Activated naive CD4-positive, alpha-beta T cell treated with anti-CD3 and anti-CD28 coated beads, Interleukin-2, amount 10 ng/mL, durations not matched to agents 7 days and 5 days (primary cell): ENCODE measurements at places on chromosomes 4 and X.

- no peak for DNase-seq
These were observed 36.6 kb upstream of the PTPN13 start for GRCh38 chr4:86557526-86557925.

- DNase-seq: no peak
These were observed 62.7 kb downstream of the GAB1 start for GRCh38 chr4:143399113-143399949.

- DNase-seq: no peak
These were observed 25.6 kb upstream of the MTM1 start for GRCh38 chrX:150542846-150543229.

DNA sequence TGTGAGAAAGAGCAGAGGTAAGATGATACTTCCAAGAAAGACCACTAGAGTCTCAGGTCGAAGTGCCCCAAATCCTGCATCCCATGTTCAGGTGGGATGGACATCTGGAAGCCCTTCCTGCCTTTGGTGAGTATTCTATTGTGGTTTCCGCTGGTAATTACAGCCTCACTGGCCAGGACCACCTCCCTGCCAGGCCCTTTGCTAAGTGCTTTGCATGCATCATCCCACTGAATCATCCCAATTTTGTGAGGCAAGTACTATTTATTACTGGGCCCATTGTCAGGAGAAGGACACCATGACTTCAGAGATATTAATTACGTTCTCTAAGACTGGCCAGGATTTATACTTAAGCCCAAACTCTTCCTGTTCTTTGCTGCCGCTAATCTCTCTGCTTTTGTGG is 10.7 kb upstream of the PASD1 start:
- no peak for DNase-seq

- DNase-seq: no peak
These were observed 412.6 kb upstream of the NDST3 start for GRCh38 chr4:117621673-117622072.

DNA sequence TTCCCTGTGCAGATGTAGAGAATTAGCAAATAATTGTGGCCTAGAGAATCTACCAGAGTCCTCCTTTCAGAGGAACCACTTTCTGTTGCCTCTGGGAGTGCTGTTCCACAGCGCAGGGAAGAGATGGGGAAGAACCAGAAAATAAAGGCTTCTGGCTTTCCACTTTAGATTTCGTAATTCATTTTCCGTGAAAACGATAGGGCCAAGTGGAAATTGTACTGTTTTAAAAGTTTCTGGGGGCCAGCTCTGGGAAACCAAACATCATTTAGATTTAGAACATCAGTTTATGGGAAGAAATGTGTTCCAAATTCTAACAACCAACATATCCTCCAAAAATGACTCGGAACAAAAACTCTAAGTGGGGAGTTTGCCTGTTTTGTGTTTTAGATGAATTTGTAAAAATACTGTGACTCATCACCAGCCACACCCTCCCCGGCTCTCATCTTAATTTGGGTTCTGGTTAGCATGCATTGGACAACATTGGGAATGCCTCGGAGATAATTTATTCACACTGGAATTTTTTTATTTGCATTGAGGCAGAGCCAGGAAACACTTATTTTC is 65.2 kb upstream of the LNX1 start:
- DNase-seq: no peak

GRCh38 chr4:41644288-41644914 is 104.1 kb downstream of the PHOX2B start:
- peak; percentile 26 for DNase-seq

DNA sequence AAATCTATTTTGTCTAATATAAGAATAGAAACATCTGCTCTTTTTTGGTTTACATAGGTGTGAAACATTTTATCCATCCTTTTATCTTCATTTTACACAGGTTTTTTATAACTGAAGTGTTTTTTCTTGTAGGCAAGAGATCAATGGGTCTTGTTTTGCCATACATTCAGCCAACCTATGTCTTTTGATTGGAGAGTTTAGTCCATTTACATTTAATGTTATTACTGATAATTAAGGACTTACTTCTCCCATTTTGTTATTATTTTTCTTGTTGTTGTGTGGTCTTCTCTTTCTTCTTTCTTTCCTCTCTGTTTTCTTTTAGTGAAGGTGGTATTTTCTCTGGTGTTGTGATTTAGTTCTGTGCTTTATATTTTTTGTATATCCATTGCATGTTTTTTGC is 785.3 kb downstream of the ARAP2 start:
- no peak for DNase-seq

- no peak for DNase-seq
These were observed 738.6 kb downstream of the PCDH7 start for GRCh38 chr4:31458813-31459212.

DNA sequence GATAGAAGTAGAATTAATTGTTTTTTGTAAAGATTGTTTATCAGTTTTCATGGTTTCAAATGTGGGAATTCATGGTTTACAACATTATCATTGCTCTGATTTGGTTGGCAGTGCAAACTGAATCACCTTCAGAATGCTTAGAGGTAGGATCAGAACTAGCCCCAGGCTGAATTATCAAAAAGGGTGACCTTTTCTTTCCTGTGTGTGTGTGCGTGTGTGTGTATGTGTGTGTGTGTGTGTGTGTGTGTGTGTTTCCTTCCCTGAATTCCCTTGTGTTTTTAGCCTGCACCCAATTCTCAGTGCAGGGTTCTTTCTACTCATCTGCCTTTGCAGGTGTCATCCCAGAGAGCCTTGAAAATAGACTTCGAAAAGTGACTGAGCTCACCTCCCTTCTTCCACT is 125.0 kb downstream of the BMPR1B start:
- DNase-seq: no peak

DNA sequence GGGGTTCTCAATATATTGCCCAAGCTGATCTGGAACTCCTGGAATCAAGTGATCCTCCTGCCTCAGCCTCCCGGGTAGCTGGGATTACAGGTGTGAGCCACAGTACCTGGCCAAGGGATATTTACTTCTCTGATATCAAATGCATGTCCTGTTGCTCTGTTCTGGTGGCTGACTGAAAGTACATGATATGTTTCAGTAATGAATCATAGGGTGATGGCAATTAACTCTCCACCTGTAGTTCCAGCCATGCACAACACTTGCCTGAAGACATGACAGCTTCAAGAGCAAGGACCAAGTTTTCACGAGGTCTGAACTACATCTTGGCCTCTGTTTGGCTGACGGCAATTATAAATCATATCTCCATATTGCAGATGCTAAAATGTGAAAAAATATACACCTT is 9.1 kb downstream of the ZCCHC4 start:
- DNase-seq: no peak

DNA sequence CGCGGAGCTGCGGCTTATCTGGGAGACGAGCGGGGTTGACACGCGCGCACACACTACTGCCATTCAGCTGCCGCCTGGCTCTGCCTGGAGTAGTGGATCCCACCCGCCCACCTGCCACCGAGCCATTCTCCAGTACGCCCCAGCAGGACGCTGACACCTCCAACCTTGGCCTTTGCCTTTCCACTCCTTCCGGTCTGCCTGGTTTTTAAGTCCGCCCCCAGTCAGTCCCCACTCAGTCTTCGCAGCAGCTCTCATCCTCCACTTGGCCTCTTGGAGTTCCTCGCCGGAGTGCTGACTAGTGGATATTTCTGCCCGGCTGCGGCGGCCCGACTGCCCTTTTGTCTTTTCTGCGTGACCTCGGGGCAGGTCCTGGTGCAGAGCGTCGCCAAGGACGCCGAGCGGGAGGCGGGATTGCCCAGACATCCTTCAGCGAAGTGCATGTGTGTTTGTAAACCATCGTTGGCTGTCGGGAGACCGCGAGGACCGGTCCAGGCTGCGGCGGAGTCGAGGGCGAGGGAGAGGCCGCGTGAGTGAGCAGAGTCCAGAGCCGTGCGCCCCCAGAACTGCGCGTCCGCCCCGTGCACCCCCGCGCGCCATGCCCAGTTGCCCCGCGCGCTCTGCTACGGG is 1.1 kb downstream of the SLIT2 start:
- DNase-seq: no peak

DNA sequence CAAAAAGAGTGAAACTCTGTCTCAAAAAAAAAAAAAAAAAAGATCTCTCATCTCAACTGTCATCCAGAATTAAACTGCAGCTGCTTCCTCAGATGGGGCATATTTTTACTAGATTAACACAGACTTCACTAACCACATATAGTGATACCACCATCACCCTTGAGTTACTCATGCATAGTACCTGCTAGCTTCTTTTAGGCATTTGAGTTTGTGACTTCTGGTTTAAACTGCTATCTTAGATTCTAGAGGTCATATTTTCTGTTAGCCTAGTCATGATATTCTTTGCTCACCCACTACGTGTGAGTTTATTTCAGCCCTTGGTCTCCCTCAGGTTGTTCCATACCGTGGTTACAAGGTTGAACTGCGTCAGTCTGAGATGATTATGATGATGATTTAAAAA is 154.9 kb upstream of the BMP3 start:
- no peak for DNase-seq

DNA sequence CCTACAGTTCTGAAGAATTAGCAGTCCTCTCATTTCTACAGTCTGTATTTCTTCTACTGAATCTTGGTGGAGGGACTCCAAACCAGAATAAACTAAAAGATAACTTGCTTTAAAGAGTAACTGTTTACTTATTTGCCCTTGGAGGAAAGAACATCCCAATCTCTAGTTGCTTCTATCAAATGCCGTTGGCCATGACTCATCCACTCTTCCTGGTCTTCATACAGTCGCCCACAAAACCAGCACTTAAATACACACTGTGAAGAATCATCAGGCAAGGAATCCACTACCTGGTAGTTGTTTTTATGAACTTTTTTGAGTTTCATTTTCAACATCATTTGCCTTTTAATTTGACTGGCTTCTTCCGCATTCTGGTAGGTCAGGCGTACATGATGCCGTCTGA is 14.2 kb downstream of the ZNF518B start:
- DNase-seq: no peak

DNA sequence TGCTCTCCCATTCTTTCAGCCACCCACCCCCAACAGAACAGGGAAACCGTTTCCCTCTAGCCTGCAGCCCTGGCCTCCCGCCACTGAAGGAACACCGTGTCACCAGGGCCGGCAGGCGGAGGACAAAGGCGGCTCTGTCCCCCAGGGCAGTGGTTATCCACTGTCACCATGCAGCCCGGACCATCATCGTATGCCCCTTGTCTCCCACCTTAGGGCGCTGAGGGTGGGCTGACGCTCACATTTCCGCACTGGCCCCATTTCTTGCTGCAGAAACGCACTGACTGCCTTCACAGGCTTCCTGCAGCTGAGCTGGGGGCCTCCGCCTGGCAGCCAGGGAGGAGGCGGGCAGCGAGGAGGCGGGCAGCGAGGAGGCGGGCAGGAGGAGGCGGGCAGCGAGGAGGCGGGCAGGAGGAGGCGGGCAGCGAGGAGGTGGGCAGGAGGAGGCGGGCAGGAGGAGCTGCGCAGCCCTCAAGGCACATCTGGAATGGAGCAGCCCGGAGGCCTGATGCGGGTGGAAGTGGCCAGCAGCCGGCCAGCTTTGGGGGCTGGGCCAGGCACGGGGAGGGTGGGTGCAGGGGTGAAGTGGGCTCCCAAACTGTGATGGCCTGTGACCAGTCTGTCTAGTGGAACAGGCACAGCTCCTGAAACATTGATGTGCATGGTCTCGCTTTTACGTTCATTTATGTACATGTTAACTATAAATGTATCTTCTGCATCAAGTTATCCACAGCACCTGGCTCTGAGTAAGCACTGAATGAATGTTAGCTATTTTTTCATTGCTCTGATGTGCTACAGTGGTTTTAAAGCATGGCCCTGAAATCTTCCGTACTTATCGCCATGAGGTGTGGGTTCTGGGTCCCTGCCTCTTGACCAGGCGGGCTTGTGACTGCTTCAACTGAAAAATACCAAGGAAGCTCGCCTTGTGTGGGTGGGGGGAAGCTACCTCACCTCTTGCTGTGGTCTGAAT is 20.6 kb upstream of the KIAA0232 start:
- no peak for DNase-seq

DNA sequence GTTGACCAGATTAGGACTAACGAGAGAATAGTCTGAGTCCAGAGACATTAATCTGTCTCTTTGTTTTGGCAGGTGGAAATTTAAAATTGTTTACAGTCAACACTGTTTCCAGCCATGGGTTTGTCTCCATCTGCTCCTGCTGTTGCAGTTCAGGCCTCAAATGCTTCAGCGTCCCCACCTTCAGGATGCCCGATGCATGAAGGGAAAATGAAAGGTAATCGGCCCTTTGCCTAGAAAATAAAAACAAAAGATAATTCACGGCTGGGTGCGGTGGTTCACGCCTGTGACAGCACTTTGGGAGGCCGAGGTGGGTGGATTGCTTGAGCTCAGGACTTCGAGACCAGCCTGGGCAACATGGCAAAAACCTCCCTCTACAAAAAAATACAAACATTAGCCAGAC is 815 bp downstream of the HCCS start:
- peak; percentile 20 for DNase-seq

DNA sequence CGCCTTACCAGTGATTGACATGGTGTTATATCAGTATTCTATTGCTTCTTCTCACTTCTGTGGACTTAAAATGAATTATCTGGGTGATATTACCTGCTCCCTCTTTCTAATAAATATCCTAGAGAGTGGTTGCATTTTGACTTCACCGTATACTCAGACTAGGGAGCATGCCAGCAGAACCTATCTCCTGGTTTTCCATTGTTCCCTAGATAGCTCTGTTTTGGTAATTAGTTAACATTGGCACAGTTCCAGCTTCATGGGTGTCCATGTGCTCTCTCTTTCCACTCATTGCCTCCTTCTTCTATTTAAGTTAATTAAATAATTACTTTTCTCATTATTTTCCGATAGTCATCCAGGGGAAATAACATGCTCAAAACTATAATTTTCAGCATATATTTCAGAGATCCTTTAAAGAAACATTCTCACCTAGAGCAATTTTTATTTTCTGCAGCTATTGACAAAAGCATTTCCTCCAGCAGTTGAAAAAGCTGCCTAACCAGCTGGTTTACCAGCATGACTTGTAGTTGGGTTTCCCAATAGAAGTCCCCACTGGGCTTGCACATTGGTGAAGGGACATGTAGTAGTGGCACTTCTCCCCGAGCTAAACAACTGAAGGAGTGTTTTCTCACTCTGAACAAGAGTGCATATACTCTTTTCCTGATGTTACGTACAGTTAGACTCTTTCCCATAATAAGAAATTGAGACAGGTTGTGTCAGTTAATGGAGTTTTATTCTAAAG is 27.9 kb upstream of the PAPSS1 start:
- DNase-seq: no peak

- DNase-seq: no peak
These were observed 13.9 kb downstream of the SASH3 start for GRCh38 chrX:129793604-129794191.

- no peak for DNase-seq
These were observed 15.8 kb upstream of the PDE6B start for GRCh38 chr4:609400-610050.

DNA sequence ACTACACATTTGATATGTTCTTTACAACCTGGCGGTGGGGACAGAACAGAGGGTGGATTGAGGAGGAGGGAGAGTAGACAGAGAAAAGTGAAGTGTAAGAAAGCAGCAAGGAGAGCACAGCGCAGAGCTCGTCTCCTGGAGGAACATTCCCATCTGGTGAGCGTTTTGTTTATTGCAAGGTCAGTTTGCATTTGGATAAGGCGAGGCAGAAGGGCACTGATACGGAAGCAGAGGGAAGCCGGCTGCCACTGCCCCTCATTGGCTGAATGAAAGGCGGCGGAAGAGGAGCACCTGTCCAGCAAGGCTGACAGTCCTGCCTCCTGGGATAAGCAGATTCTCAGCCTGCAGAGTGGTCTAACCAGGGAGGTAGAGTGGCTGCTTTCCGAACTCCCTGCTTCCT is 83.2 kb downstream of the GPR143 start:
- no peak for DNase-seq
